Stimulated activated CD8-positive, alpha-beta memory T cell treated with anti-CD3 and anti-CD28 coated beads, Interleukin-15, amount 100 ng/mL, for 48 hours (primary cell): ENCODE measurements at places on chromosomes 4 and X.

- no peak for DNase-seq
Observed at GRCh38 chr4:178205826-178206225, 763.6 kb upstream of the AGA start.

DNA sequence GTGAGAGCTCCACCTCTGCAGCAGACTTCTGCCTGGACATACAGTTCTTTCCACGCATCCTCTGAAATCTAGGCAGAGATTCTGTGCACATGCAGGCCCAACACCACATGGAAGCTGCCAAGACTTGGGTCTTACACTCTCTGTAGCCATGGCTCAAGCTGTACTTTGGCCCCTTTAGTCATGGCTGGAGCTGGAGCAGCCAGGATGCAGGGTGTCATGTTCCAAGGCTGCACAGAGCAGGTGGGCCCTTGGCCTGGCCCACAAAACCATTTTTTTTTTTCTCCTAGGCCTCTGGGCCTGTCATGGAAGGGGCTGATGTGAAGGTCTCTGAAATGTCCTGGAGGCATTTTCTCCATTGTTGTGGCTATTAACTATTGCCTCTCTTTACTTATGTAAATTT, 990.5 kb upstream of the ADGRL3 start:
- DNase-seq: no peak

- DNase-seq: no peak
Observed at GRCh38 chr4:33494150-33494549, 2750.2 kb downstream of the ARAP2 start.

- DNase-seq: no peak
Observed at GRCh38 chr4:189773909-189774308, 166.8 kb upstream of the FRG1 start.
